ENCODE measurements at places on chromosomes 5 and 9.

DNA sequence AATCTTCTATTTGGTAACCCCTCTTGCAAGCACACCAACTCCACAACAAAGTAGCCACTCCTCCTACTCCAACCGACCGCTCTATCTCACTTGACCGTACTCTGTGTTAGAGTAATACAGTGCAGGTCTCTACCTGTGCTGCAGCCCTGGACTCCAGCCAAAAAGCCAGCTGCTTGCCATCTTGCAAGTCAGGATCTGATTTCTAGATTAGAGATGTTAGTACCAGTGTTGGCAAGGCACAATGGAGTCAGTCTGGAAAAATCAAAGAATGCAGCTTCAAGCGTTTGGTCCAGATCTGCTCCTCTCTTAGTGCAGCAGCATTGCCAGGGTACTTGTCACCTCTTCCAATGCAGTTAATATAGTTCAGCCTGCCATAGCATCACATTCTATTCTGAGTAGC is 477.6 kb downstream of the ZSWIM6 start:
- no peak for DNase-seq

DNA sequence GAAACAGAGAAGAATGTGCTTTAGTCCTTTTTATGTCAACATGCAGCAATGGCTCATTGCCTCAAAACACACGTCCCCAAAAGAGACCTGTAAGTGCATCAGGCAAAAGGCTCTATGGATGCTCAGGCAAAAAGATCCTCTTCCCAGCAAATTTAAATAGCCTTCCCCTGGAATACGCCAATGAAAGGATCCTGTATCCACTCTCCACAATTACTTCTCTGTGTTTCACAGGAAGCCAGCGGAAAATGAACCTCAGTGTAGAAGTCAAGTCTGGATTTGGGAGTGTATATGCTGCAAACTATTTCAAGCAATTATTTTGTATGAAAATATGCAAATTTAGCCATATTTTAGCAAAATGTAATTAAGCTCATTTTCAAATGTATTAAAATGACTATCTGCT is 217.9 kb downstream of the EPB41L4A start:
- DNase-seq, result no peak

GRCh38 chr9:121198512-121199042 is 3.1 kb downstream of the RAB14 start:
- no peak for DNase-seq

- DNase-seq, result no peak
Observed at GRCh38 chr5:133059621-133060020, 7.8 kb downstream of the HSPA4 start.

DNA sequence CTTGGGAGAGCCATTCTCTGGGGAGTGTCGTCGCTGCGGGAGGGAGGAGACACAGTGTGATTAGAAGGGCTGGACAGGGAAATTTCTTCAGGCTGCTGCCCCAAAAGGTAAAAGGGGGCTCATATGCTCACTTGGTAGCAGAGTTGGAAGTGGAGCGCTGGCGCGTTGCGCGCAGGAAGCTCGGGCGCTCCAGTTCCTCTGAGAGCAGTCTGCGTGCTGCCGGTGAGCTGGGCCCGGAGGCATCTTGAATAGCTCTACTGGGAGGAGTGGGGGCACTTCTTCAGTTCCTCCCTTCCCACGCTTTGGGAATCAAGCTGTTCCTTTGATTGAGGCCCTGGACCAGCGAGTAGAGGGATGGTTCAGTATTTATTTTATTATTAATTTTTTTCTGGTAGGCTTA is 2.7 kb downstream of the RXFP3 start:
- no peak for DNase-seq

DNA sequence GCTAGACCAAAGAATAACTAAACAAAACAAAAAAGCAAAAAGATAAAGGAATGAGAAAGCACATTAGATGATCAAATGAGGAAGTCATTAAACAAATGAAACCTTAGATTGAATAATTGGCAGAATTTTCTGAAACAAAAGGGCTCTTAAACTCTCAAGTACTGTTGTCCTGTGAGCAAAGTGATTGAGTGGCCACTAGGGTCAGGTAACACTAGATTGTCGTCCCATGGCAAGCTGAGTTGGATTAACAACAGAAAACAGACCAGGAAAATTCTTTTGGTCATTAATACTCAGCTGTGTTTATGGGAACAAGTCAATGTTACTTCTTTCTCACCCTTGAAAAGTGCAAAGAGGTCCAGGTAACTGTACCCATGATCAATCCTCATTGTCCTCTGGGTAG is 81.6 kb upstream of the MRPS30 start:
- no peak for DNase-seq

DNA sequence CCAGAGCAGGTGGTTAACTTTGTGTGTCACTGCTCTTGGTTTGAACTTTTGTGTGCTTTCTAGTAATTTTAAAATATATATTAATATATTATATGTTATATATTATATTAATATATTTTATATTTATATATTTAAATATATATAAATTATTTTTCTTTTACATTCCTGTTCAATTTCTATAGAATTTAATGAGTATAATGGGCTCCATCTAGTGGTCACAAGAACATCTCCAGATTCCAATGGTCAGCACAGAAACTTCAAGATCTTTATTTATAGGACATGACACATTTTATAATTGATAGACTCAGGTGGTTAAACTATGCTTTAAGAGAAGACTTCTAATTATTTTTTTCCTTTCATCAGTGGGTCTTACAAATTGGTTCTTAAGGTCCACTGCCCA is 39.1 kb downstream of the COL23A1 start:
- no peak for DNase-seq

- no peak for DNase-seq
Observed at GRCh38 chr9:109408759-109409462, 88.1 kb upstream of the EPB41L4B start.

DNA sequence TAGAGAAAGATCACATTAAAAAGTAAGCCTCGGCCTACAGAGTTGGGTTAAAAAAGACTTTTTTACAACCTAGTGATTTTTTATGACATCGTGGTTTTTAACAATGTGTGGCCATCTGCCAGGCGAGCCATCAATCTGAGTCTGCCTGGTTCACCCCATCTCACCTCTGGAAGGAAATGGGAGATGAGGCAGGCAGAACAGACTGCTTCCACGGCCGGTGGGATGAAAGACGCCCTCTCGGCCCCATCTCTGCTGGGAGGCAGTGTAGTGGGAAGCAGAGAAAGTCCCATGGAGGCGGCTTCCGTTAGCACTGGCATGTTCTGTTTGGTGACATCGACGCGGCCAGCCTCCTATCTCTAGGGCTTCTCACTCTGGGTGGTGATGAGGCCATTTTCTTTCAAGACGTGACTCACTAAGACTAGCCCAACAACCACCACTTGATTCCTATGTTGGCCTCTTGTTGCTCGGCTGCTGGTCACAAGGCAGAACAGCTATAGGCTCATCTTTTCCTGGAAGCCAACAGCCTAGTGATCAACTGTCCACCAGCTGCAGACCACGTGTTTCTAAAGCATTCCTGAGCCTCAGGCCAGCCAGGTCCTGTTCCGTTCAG is 132.4 kb upstream of the OTULINL start:
- no peak for DNase-seq

- DNase-seq, result no peak
Observed at GRCh38 chr9:105457560-105458294, 9.9 kb downstream of the FSD1L start.

DNA sequence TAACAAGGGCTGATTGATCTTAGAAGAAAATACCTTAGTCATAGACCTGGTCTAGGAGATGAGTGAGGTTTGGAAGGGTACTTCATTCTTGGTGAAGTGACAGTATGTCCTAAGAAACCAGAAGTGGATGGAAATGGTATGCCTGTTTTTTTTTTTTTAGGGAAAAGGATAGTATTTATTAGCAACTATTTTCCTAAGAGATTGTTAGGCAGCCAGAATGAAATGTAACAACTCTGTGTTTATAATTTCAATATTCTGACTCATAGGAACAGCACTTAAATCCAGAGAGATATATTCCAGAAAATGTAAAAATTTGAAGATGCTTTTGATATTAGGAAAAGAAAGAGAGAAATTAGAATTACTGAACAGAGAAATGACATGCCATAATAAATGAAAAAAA is 21.2 kb upstream of the ARL14EPL start:
- DNase-seq, result no peak

- DNase-seq, result no peak
Observed at GRCh38 chr5:173907686-173908371, 19.7 kb downstream of the CPEB4 start.

- DNase-seq, result no peak
Observed at GRCh38 chr9:97559111-97559514, 57.6 kb downstream of the TMOD1 start.

DNA sequence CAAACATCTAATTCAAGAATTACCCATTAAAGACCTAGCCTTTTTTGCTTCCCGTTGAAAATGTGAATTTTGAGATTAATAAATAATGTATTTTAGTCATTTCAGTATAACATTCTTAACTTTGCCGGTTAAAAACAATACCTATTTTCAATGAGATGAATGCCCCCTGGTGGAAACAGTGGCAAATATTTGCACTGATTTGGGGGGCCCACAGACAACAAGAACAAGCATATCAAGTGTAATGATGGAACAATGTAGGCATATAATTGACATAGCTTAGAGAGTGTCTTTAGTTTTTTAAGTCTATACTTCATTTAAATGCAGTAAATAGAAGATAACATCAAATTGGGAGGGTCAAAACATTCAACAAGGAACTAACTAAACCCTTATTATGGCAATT is 111.9 kb downstream of the NTRK2 start:
- DNase-seq, result no peak

- DNase-seq, result no peak
Observed at GRCh38 chr9:94984891-94985476, 258.5 kb downstream of the AOPEP start.

GRCh38 chr5:3107156-3107611 is 355.7 kb upstream of the IRX2 start:
- no peak for DNase-seq

GRCh38 chr5:43981556-43981955 is 378.6 kb downstream of the NNT start:
- DNase-seq, result no peak

DNA sequence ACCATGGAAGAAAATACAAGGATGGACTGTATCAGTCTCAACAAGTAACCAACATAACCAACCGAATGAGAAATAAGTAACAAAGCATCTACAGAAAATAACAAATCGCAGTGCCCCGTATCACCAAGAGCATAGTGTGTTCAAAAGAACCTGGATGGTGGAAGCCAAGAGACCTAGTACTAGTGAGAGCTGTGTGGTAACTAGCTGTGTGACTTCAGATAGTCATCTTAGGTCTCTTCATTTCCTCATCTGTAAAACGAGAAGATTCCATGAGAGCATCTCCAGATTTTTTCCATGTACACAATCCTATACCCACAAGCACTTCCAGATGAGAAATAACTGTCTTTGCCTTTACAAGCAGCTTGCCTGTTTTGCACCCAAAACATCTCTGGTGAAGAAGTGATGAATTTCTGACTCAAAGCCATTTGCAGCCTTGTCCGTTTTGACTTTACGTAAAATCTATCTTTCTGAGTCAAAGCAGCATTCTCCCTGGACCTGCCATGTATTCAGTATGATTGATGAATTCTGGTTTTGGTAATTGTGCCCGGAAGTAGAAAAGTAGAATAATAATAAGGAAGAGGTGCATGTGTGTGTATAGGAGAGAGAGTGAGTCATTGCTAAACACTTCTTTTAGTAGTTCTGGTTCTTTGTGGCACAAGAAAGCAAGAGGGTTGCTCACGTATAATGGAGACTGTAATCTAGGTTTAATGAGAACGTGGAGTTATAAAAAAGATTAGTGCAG is 41.0 kb downstream of the AOPEP start:
- DNase-seq, result no peak

DNA sequence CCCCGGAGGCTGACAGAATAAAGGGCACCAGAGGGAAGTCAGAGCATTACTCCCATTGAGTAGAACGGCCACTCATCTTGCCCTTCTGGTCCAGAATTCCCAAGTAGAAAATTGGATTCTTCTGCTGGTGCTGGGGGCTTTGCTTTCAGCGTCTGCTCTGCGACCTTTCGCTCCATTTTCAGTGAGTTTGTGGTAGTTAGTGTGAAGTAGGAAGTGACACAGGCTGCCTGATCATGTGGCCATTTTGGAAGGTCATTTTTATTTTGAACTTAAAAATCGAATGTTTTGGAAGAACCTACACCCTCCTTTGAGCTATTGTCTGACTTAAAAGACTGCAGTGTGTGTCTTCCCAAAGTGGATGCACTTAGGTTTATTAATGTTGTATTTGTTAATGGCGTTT is 56.7 kb upstream of the FAM120AOS start:
- DNase-seq, result no peak
